ENCODE measurements at places on chromosomes 13 and 19.

DNA sequence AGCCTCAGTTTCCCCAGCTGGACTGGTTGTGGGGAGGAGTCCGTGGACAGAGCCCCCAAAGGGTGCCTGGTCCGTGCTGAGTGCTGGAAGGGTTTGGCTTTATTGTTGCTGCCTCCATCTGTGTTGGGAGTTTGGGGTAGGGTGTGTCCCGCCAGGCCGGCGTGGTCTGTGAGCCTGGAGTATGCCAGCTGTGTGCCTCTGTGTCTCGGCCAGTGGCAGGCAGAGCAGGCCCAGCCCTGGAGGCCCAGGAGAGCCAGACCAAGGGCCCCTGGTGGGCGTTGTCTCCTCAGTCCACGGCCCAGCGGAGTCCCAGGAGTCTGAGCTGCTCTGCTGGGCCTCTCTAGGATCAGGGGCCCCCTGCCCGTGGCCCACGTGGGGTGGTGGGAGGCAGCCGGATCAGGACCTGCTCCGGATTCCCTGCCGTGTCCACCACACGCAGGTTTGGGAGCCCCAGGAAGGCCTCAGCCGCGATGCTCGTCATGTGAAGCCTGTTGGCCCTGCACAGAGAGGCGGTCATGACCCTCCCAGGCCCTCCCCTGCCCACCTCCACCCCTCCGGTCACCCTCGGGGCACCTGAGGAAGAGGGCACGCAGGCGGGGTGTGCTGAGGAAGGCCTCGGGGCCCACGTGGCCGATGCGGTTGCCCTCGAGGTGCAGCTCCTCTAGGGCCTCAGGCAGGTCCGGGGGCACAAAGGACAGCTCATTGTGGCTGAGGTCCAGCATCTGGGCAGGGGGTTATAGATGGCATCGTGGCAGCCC, 6.6 kb downstream of the PODNL1 start:
- no peak for DNase-seq

GRCh38 chr13:112895521-112896465, 73.2 kb upstream of the MCF2L start:
- DNase-seq: no peak

- no peak for DNase-seq
These were observed 1373.7 kb downstream of the PCDH9 start for GRCh38 chr13:65856431-65856830.

- DNase-seq: no peak
These were observed 11.4 kb downstream of the XRCC1 start for GRCh38 chr19:43563816-43564457.

- no peak for DNase-seq
These were observed 34.4 kb downstream of the WDFY2 start for GRCh38 chr13:51618626-51619025.

DNA sequence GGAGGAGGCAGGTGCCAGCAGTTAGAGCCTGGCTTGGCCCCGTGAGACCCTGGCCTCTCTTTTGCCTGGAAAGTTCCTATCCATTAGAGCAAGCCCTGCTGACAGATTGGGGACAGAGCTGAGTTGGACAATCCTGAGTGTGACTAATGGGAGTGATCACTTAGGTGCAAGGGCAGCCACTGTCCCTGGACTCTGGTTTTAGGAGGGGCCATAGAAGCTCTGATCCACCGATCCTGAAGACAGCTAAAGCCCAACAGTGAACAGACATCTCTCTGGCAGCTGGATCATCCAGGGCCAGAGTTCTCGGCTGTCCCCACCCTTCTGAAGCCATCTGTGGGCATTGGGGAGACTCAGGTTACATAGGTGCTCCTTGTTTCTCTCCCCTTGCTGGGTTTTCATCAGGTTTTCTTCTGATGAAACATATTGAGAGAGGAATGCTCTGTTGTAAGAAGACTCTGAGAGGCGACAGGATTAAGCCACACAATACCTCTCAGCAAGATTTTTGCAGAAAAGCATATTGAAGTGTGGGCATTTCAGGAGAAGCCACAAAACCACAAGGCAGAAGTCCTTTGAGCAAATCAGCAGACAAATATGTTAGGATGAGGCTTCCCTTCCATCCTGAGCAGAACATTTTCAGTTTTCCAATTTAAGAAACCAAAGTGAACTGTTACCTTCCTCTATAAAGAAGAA, 288.0 kb upstream of the MAB21L1 start:
- no peak for DNase-seq

GRCh38 chr19:50268041-50268440, 61.1 kb downstream of the KCNC3 start:
- no peak for DNase-seq

DNA sequence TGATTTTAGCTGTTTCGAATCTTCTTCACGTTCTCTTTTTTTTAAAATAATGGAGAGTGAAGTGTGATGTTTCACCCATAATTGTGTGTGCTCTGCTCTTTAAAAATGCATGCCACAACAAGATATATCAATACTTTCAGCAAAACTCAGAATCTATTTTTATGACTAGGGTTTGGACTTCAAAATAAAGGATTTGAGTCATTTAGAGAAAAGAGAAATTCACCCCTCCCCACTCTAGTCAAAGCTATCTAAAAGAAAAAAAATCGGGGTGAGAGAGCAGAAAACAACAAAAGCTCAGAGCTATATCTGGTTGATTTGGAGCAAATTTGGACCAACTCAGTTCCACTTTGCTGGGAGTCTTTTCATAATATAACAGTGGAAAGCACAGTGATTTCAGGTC, 244.5 kb downstream of the DNAJC15 start:
- DNase-seq: no peak

DNA sequence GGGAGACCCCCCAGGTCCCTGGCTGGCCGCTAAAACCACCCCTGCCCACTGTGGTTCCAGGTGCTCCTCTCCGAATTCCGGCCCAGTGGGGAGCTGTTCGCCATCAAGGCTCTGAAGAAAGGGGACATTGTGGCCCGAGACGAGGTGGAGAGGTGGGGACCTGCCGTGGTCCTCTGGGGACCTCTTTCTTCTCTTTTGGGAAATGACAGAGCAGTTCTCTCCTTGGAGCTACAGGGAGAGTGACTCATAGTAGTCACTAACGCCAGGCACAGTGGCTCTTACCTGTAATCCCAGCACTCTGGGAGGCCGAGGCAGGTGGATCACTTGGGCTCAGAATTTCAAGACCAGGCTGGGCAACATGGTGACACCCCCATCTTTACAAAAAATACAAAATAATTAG, 7.3 kb downstream of the PTGER1 start:
- DNase-seq: no peak

DNA sequence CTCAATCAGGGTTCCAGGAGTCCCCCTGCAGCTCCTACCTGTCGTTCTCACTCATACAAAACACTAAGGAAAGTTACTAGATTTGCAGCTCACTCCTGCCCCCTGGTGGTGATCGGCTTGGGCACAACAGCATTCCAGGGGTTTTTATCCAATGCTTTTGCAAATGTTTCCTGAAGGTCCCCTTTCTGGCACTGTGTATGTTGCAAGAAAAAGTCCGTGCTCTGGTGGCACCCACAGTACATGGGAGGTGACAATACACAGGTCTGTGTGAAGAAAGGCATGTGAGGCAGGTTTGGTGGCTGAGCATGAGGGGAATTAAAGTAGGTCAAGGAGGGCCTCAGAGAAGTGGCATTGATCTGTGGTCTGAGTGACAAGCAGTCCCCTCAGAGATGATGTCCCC, 8.6 kb upstream of the TYK2 start:
- no peak for DNase-seq

GRCh38 chr13:26266311-26266710, 12.4 kb downstream of the CDK8 start:
- no peak for DNase-seq

DNA sequence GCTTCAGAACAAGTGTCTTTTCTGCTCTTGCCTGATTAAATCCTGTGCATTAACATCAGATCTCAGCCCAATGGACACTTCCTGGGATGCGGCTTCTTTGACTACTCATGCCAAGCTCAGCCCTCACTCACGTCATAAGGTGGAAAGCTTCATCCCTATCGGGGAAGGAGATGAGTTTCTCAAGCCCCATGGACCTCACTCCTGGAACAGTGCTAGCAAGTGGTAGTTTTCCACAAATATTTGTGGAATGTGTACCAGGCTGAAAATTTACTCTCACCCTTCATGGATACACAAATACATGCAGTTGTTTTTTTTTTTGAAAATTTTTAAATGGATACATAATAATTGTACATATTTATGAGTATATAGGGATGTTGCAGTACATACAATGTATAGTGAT, 34.6 kb upstream of the FARP1 start:
- DNase-seq: no peak

- DNase-seq: no peak
These were observed 9.0 kb downstream of the NACC1 start for GRCh38 chr19:13127051-13127450.

GRCh38 chr19:58381460-58382212, 806 bp upstream of the ZNF837 start:
- DNase-seq: no peak

DNA sequence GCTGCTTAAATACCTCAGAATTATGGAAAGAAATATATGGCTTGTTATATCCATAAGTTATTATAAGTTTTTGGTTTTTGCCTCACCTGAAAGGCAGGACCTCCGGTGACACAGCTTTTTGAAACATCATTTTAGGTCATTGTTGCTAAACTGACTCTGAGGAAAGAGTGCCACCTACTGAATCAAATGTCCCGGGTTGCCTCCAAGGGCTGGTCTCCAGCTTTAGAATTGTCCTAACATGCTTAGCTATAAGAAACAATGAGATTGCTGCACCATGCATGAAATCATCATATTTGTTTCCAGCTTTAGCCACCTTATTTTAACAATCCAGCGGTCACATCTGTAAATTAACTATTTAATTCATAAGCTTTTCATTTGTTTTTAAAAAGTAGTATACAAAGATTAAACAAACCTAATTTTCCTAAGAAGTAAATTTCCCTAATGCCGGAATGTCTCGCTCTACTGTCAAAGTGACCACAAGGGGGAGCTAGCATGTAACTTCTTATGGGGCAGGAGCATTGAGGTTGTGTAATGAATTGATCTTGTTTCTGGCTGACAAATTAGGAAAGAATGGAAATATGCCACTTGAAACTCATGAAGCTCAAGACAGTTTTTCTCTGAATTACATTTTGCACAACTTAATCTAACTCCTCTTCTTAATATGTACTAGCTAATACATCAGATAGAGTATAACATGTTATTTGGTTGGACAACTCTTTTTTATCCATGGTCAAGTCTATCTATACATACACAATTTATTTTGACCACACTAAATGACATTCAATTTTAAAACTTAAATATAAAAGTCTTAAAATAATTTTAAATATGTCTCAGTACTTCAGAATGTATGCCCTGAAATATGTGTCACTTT, 6.7 kb upstream of the PCDH17 start:
- DNase-seq: no peak

- DNase-seq: no peak
These were observed 118.3 kb downstream of the USP12 start for GRCh38 chr13:27053210-27053884.

All from cortex of kidney (tissue), 1 donor.